ENCODE measurements at places on chromosomes 4 and X.

- DNase-seq: no peak
Observed at GRCh38 chr4:81038636-81039350, 8.3 kb downstream of the BMP3 start.

DNA sequence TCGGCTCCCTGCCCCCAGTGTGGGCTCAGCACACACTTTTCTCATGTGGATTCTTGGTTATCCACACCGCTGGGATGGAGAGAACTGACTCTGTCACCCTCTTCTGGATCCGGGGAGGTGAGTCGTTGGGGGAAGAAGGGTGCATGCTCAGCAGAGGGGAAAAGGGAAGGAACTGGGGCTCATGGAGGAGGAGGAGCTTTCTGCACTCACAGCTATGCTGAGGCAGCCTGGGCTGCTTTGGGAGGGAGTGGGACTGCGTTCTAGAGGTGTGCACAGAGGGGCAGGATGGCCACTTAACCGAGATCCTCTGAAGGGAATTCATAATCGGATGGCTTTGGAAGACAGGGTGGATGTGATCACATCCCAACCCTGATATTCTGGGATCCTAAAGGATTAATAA, 51.6 kb downstream of the RTL5 start:
- DNase-seq: no peak

GRCh38 chr4:37830640-37831039, 4.2 kb downstream of the PGM2 start:
- no peak for DNase-seq

DNA sequence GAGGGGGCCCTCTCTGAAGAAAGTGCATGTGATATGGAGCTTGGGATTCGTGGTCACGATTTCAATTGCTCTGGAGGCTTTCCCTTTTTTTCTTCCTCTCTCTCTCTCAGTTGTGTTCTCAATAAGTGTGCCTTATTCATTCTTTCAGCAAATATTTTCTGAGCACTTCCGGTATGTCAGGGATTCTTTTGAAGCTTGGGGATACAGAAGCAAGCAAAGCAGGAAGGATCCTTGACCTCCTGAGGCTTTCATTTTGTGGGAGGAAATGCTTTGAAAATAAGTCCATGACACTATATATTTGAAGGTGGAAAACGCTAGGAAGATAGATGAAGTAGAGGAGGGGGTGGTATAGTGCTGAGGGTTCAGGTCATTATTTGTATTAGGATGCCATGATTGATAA, 12.6 kb upstream of the GABRE start:
- no peak for DNase-seq

- no peak for DNase-seq
Observed at GRCh38 chrX:107629540-107629909, 1.2 kb downstream of the PRPS1 start.

DNA sequence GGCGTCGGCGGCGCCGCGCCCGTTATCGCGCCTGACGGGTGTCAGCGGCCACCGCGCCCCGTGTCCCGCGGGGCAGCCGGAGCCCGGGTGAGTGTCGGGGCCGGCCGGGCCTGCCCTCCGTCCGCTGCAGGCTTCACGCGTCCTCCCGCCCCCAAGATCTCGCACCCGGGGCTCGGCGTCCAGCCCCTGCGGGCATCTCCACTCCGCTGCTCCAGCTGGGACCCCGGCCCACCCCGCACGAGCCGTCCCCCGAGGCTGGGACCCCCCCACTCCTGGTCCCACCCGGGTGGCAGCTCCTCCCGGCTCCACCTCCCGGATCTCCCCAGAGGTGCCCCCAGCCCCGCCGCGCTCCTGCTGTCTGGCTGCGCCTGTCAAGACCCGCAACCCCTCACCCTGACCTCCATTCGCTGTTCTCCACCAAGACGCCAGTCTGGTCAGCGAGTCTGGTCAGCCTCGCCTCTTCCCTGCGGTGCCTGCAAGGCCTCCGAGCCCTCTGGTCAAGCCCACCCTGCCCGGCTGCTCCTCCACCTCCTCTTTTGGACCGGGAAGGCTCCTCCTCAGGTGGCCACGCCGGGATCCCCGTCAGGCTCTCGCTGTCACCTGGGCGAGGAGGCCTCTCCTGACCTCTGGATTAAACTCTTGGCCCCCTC, 66.0 kb upstream of the NKX1-1 start:
- no peak for DNase-seq

DNA sequence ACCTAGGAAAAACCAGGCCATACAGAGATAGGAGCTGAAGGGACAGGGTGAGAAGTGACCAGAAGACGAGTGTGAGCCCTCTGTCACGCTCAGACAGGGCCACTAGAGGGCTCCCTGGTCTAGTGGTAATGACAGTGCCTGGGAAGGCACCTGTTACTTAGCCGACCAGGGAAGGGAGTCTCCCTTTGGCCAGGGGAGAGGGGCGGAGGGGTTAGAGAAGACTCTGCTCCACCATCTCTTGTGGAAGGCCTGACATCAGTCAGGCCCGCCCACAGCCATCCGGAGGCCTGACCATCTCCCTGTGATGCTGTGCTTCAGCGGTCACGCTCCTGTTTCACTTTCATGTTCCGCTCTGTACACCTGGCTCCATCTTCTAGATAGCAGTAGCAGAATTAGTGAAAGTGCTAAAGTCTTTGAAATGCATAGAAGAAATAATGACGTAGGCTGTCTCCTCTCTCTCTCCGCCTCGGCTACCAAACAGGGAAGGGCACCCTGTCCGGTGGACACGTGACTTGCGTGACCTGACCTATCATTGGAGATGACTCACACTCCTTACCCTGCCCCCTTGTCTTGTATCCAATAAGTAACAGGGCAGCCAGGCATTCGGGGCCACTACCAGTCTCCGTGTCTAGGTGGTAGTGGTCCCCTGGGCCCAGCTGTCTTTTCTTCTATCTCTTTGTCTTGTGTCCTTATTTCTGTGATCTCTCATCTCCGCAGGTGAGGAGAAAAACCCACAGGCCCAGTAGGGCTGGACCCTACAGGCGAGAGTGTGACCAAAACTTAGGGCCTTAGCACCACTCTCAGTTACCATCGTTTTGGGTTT, 26.7 kb downstream of the HTT-AS start:
- DNase-seq: peak; percentile 52

DNA sequence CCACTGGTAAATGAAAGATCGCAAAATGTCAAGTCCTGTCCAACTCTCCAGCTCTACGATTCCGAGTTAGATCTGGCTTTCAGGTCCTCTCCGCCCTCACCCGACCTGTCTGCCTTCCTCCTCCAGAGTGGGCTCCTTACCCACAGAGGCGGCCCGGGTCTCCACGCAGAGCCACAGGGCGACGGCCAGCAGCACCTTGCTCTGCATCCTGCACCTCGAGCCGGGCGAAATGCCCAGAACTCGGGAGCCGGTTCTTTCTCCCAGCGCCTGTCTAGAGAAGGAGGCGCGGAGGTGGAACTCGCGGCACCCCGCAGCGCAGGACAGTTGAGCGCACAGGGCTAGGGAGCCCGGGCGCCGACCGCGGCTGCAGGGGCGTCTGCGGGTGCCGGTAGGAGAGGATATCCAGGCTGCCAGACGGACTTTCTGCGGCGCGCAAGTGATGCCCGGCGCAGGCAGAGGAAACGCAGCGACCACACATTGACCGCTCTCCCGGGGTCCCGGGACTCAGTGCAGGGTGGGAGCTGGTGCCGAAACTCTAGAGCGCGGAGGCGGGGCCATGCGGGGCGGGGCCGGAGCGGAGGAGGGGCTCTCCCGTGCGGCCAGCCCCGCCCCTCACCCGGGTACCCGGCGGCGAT, at the start of gene KDR:
TSS of gene KDR (minus strand) at position 509 of the 635 bp plus-strand sequence. CDS start at position 207, 302 bp downstream.
- DNase-seq: no peak

DNA sequence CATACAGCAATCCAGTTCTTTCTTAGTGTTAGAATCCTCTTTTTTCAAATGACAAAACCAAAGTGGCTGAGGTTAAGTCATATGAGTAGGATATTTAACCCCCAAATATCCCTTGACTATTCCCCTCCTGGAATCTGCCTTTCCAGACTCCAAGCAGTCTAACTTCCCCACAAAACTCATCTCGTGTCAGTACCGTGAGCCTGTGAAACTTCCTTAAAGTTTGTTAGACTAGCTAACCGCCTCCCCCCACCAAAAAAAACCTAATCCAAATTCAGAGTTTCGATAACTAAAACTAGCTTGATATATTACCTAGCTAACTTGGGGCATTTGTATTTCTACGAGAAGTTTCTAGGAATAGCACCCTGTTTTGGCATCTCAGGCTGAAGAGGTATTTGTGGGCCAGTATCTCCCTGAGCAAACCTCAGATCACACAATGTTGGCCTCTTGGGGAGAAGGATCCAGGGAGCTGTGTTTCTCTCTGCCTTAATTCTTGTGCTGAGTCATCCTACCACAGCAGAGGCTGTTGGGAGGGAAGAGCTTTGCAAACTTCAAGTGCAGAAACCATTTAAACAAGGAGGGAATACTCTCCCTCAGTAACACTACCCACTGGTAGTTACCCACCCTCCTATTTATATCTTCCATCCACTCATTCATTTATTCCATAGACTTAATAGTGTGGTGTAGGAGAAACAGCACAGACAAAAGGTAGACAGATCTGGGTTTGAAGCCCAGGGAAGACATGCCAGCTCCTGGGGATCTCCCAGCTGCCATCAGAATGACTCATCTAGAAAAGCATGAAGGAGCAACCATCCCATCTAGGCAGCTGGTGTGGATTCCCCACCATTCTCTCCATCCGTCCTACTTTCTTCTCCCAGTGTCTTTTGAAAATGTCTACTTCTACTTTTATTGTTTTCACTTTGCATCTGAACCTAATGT, 39.3 kb upstream of the TXK start:
- DNase-seq: peak; percentile 16

- DNase-seq: no peak
Observed at GRCh38 chr4:77843628-77844027, 19.0 kb upstream of the MRPL1 start.

GRCh38 chr4:8312976-8313375, 43.4 kb downstream of the HTRA3 start:
- DNase-seq: no peak

DNA sequence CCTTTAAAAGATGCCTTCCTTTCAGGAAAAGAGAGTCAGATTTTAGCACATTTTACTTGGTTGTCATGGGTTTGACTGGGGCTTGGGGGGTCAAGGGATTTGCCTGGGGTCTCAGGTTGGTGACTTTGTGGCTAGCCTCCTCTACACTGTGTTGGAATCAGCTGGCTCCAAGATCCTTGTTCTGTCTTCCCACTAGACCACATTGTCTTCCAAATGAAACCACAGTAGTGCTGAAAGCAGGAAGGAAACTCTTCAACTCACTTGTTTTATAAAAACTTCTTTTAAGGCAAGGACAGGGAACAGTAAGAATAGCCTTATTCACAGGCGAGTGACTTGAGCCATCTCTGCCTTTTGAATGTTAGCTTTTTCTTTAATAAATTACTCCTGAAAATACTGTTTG, 37.0 kb upstream of the OTUD4 start:
- no peak for DNase-seq

DNA sequence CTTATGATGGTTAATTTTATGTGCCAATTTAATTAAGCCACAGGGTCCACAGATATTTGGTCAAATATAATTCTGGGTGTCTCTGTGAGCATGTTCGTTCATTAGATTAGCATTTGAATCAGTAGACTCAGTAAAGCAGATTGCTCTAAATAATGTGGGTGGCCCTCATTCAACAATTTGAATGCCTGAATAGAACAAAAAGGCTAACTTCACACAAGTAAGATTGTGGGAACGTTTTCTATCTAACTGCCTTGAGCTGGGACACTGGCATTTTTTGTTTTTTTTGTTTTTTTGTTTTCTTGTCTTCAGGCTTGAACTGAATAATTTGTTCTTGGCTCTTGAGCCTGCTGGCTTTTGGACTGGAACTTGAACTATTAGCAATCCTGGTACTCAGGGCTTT, 292.4 kb upstream of the SPANXN4 start:
- no peak for DNase-seq

- no peak for DNase-seq
Observed at GRCh38 chrX:103480526-103480925, 38.8 kb downstream of the RAB40A start.

GRCh38 chrX:20825984-20826383, 548.2 kb upstream of the CNKSR2 start:
- no peak for DNase-seq

DNA sequence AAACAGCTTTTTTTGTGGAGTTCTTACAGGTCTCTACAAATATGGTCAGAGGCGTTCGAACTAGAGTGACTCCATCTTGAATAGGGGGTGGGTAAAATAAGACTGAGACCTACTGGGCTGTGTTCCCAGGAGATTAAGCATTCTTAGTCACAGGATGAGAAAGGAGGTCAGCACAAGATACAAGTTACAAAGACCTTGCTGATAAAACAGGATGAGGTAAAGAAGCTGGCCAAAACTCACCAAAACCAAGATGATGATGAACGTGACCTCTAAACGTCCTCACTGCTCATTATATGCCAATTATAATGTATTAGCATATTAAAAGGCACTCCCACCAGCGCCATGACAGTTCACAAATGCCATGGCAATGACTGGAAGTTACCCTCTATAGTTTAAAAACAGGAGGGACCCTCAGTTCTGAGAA, 42.8 kb upstream of the SPP1 start:
- no peak for DNase-seq

DNA sequence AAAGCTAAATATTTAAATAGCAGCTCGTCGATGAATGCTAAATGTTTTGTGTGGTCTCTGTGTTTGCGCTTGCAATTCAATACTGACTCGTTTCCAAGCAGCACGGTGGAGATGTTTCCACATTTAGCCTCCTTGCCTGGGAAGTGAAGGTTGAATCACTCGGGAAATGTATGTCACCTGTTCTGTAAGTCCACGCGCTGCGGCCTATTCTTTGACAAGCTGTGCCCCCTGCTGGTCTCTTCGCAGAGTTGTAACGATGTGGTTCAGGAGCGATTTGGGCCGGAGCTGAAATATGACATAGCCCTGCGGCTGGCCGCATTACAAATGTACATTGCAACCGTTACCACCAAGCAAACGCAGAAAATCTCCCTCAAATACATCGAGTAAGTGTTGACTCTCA, 89.6 kb upstream of the PRPS2 start:
- DNase-seq: peak; percentile 39

GRCh38 chr4:102606846-102607450, 105.8 kb downstream of the NFKB1 start:
- DNase-seq: no peak

GRCh38 chrX:153411255-153411987, at the start of gene ZFP92:
Gene ZFP92 (plus strand): TSS chrX:153411472. CDS start chrX:153418323, 6,851 bp downstream.
- DNase-seq: peak; percentile 43

DNA sequence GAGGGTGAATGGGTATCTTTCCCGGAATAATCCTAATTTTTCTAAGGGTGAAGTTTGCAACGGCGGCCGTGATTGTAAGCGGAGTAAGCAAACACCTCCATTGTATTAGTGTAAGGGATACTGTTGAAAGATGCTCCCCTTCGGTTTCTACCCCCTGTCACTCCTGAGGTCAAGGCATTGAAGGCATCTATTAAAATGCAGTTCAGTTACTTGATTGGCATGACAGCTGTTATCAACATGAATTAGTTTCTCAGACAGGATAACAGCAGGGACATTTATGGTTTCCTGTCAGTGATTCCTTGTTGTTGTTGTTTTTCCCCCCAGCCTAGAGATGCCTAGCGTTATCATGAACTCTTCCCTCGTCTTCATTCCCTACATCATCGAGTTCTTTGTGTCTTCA, 552 bp downstream of the SLC25A14 start:
- DNase-seq: no peak

DNA sequence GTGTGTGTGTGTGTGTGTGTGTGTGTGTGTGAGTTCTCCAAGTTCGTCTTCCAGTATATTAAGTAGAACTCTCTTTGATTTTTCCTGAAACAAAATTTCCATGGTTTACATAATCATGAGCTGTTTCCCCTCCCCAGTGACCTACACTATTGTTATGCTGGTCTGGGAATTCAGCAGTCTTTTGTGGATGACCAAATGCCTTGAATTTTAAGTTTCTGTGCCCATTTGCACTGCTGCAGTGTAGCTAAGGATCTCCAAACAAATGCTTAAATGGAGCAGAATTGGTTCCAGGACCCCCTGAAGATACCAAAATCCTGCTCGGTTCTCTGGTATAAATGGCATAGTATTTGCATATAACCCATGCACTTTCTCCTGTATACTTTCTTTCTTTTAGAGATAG, 77.2 kb upstream of the SLC34A2 start:
- DNase-seq: no peak
